Endothelial cell (in vitro differentiated cells): ENCODE measurements at places on chromosomes 1 and 21.

DNA sequence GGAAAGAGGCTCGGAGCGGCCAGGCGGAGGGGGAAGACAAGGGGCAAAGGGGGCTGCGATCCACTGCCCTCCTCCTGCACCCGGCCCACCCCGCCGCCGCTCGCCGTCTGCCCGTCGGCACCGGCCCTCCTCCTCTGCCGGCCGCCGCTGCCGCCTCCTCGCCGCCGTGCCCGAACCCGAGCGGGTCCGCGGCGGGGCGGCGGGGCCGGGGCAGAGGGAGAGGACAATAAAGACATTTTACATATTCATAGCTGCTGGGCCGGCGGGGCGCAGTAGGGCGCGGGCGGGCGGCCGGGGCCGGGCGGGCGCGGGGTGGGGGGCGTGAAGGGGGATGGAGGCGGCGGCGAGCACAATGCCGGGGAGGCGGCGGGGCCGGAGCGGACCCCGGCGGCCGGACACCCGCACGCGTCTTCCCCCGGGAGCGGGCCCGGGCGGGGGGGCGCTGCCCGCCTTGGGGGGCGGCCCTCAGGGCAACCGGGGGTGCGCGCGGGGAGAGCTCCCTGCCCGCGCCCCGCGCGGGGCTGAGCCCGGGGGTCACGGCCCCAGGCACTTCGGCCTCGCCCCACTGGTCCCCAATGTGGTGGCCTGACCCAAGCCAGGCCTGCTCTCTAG, 546 bp downstream of the POU2F1 start:
- peak; percentile 53 for DNase-seq

- DNase-seq = no peak
These were observed 432.2 kb downstream of the PCP4 start for GRCh38 chr21:40299451-40299850.

- no peak for DNase-seq
These were observed 187.3 kb downstream of the AK5 start for GRCh38 chr1:77468949-77469710.

DNA sequence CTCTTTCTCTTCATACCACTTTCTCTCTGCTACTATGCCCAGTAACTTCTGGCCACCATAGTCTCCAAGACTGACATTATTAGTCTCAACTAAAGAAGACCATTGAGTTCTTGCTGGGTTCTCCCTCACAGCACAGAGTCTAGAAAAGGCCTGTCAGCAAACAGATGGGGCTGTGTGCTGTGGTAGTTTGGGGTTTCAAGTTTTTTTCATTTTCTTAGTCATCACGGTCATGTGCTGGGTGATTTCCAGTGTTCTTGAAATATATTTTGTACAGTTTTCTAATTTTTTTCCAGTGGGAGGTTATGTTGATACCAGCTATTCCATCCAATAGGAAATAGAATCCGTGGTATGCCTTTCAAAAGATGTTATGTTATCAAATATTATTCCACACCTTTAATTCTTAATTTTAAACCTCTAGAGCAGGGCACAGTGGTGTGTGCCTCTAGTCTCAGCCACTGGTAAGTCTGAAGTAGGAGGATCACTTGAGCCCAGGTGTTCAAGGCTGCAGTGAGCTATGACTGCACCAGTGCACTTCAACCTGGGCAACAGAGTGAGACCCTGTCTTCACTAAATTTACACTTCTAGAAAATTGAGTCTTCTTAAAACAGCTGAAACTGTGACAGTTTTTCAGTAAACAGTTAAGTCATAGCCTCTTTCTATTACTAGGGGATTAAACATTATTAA, 8.3 kb downstream of the CFHR2 start:
- no peak for DNase-seq

DNA sequence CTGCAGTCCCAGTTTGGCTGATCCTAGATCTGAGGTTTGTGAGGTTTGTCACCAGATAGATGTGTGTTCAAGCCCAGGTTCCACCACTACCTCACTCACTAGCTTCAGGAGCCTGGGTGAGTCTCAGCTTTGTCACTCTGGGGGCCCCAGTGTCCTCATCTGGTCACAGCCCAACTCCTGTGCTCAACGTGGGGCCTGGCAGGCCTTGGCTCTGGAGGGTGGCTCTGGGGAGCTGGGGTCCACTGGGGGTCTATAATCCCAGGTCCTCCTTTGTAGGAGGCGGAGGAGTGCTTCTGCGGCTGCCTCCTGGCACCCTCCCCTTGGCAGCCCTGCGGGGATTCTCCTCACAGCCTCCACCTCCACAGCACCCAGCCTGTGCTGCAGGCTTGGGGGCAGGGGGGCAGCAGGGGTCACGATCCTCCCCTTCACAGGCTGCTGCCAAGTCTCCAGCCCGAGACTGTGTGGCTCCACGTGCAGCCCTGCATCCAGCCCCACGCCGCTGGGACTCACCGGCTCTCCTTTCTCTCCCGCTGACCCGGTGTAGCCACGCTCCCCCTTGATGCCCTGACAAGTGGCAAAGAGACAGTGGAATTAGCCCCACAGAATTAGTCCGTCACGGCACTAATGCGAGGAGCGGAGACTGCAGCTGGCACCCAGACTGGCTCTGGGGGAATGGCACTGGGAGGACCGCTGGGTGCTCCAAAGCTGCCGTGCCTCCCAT, 22.5 kb upstream of the PEF1 start:
- DNase-seq = no peak

DNA sequence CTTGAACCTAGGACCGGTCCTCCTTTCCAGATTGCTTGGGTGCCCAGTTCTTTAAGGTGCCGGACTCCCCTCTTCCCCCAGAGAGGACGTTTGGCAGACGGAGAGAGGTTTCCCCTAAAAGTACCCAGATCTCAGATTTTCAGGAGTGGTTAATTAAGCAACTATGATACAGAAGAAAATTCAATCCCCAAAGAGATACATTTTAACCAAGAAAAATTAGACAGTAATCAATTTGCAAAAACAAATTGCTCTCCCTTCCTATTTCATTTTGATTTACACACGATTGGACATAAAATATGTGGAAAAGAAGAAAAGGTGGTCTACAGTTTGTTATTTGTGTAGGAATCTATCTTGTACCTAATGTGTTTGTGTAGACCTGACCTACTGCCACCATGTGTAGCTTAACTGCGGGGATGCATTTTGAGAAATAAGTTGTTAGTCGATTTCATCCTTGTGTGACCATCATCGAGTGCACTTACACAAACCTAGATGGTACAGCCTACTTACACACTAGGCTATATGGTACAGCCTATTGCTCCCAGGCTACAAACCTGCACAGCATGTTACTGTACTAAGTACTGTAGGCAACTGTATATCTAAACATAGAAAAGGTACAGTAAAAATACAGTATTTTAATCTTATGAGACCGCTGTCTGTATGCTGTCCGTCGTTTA, 755 bp downstream of the RPAP2 start:
- no peak for DNase-seq

DNA sequence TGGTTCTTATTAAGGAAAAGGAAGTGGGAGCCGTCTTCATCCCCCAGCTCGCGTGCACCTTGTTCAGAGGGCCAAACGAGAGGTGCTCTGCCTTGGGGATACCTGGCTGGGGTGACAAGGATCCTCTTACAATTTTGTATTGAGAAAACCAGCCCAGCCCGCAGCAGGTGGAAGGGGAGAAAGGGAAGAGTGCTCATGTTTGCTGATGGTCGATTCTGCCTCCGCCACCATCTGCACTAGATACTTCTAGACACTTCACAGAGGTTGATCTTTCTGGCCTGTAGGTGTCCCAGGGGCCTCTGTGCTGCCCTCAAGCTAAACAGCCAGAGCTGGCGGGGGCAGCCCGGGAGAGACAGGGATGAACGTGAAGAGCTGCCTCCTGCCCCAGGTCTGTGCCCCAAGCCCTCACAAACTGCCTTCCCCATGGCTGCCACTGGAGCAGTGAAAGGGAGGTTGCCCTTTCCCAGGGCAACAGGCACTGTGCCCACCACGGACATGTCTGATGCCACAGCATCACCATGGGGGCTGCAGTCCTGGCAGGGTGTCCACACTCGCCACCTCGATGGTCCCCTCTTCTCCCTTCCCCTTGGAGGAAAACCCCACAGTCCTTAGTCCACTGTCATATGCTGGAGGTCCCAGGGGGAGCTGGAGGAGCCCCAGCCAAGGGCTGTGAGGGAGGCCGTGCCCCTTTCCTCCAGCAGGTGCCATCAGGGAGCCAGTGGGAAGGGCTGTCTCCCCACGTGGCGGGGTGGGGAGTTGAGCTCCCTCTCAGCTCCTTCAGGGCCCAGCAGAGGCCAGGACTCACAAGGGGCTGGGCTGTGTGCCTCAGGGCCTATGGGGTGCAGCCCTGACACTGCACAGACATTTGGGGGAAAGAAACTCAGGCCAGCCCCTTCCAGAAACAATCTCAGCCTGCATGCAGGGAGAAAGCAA, 8.1 kb downstream of the ADPRS start:
- DNase-seq = no peak

DNA sequence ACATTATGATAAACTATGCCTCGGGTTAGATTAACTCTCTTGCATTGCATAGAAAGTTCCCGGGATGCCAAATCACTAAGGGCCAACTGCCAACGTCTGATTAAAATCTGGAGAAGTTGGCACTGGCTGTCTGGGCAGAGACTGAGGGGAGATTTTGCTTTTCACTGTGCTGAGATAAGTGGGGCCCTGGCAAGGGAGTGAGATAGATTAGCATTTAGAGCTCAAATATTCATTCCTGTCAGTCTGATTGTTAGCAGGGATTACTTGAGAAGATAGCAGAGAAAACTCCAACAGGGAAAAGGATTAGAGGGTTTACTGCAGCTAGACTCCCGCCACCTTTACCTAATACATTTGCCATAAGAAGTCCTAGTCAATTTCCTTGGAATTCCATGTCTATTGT, 714.1 kb upstream of the CHRM3 start:
- DNase-seq = no peak

GRCh38 chr1:224529844-224530243, 86.3 kb upstream of the CNIH3 start:
- DNase-seq = no peak

- no peak for DNase-seq
These were observed 52.2 kb upstream of the GRHL3 start for GRCh38 chr1:24266998-24267397.

- no peak for DNase-seq
These were observed 44.0 kb upstream of the TARDBP start for GRCh38 chr1:10968411-10968826.

GRCh38 chr21:31366825-31367224, 22.8 kb upstream of the TIAM1 start:
- no peak for DNase-seq

DNA sequence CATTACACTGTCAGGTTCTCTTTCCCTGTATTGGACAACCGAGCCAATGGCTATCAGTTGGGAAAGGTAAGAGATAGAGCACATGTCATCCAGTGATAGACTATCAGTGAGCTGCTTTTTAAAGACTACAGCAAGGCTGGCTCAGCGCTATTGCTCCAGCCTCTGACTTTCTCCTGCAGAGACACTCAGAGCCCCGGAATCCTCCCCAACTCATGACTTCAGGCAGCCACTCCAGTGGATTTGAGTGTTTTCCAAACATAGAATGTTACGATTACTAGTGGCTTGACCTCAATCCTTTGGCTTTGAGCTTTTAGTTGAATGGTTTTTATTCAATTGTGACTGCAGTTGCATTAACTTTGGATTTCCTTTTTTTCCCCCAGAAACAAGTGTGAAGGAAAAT, 331.9 kb downstream of the DISC1 start:
- no peak for DNase-seq

DNA sequence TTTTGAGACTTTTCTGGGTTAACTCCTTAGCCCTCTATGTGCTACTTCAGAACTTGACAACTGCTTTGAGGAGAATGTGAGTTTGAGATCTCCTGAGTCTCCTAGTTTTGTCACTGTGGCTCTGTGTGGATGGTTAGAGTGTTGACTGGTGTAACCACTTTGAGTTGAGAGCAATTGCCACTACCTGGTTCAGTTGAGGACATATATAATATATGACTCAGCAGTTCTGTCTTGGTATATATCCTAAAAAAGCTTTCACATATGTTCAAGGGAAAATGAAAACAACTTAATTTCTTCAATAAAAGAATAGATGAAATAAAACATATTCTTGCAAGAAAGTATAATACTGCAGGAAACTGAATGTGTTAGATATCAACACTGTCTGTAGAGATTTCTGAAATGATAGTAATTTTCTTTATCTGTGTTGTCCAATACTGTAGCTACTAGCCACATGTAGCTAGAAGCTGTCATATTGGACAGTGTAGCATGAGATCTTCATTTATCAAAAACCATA, 96.7 kb upstream of the QSOX1 start:
- DNase-seq = no peak

DNA sequence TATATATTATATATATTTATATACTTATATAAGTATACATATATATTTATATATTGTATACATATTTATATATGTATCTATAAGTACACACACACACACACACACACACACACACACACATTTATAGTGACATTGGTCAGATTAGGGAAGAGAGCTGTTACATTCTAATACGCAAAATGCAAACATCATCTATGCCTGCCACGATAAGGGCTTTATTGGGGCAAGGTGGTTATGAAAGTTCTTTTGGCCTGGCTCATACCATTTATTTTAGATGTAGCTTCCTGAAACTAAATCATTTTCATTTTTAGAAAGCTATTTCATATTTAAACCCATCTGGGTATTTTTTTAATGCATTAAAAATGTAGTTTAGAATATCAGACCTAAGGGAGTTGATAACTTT, 82.8 kb downstream of the MAST2 start:
- DNase-seq = no peak

GRCh38 chr21:31566611-31567010, 92.9 kb upstream of the SOD1 start:
- DNase-seq = no peak

DNA sequence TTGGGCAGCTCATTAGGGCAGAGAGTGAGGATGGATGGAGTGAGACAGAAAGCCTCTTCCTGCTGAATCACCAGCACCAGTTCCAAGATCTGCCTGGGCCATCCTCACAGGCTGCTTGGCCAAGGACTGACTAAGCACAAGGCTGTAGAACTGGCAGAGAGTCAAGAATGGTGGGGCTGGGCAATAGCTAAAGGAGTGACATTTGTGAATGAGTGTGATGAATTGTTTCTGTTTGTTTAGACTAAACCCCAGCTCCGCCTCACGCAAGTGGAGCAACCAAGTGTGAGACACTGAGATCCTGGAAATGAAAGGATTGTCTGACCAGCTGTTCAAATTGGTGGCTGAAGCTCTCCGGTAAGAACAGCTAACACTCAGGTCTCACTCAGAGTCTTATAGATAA, 38.6 kb downstream of the BRINP2 start:
- no peak for DNase-seq

GRCh38 chr1:221456918-221457317, 285.0 kb downstream of the DUSP10 start:
- no peak for DNase-seq

GRCh38 chr1:181104790-181105133, 16.3 kb downstream of the IER5 start:
- peak; percentile 59 for DNase-seq

DNA sequence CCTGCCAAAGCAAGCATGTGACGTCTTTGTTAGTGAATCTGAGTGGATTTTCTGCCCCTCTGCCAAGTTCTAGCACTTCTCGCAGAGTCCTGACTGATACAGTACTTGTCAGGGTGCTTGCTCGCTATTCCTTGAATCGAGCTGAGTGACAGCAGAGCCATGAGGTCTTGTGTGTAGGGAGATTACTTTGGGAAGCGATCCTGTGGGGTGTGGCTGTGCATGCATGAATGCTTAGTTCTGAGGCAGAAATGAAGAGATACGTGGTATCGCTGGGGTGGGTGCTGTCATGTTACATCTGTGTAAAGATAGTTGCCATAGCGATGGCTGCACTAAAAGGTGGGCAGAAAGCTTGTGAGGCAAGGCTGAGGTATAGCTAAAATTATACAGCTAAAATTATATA, 19.3 kb upstream of the DNAJC28 start:
- DNase-seq = no peak

GRCh38 chr1:13699936-13700520, at the start of gene PRDM2:
PRDM2 (plus strand) TSS chr1:13700188; CDS start chr1:13715606, 15,418 bp downstream.
- DNase-seq = peak; percentile 56
